Stimulated activated CD8-positive, alpha-beta memory T cell treated with anti-CD3 and anti-CD28 coated beads, Interleukin-15, amount 100 ng/mL, for 4 hours (primary cell): ENCODE measurements at places on chromosomes 3 and 15.

DNA sequence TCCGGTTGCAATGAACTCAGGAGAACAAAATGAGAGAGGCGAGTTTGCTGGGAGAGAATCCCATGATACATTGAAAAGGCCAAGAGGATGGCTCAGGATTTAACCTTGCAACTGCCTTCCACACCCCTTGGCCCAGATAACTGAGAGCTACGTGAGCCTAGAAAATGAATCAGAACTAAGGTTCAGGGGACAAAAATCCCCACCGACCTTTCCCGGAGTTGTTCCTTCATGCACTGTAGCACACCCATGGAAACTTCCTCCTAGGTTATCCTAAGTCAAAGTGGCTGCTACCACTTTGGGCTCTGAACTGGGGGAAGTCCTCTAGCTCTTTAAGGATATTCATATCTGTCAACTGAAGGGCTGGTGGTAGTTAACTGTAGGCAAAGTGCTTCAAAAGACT lies 58.3 kb upstream of the SLC4A7 start:
- no peak for DNase-seq

- no peak for DNase-seq
Observed at GRCh38 chr15:59524331-59524731, 86.3 kb downstream of the FAM81A start.

DNA sequence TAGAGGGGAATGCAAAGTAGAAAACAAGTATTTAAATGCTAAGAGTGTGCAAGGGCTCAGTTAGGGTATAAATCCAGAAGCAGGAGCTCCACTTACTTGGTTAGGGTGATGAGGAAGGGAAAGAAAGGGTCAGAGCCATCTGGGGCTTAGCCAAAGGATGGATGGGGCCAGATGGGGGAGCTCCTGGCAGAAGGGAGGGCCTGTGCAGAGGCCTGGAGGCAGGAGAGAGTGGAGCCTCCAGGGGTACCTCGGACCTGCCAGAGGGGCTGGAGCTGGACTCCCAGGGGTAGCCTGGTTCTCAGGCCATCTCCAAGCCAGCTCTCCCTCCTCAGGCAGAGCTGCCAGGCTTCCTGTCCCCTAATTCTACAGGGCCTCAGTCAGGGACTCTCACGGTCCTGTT lies 506.3 kb downstream of the SHQ1 start:
- DNase-seq = no peak

DNA sequence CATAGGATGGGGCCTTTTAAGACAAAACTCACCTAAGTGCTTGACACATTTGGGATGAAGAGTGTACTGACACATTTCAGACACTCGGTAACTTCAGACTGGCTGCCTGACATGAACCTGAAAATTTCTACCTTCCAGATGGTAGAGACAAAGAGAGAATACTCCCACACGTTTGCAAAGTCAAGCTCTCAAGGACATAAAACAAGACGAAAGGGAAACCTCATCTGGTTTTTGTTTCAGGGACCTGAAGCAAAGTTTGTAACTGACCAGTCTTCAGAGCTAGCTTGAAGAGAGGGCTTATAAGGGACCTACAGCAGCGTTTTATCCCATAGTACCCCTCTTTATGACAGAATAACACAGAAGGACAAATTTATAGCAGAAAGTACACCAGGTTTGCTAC lies 41.9 kb downstream of the ZNF621 start:
- no peak for DNase-seq

DNA sequence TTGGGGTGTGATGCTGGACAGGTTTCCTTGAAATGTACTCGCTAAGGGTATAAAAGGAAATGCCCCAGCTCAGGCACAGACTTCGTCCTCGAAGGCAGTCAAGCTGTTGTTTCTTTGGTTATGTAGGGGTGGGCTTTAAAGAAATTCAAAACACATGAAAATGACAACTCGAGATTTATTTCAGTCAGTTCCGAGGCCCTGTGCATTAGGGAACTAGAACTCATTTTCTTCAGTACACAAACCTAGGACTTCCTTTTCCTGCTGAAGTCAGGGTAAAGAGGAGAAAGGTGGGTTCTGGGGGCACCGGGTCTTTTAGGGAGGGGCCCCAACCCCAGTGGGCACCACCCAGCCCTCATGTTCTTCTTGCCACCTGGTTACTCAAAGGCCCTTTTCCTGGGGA lies 7.7 kb downstream of the CCR9 start:
- no peak for DNase-seq
